ELR (cell line): ENCODE measurements at places on chromosomes 3 and 15.

DNA sequence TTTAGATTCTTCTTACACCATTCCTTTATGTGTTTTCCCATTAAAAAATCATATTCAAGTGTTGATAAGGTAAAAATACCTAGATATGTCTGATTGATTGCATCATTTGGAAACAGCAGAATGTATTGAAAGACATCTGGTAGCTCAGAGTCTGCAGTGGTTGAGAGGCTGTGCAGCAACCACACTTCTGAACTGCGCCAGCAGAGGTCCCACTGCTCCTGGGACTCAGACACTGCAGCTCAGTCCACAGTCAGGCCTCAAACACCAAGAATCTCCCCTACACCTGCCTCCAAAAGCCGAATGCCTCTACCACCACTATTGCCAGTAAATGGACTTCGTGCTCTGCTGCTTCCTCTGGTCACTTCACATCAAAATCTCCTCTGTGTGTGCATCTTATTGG, 176.9 kb upstream of the LMCD1 start:
- peak; percentile 43 for DNase-seq

- DNase-seq = no peak
Observed at GRCh38 chr15:82533801-82534200, 6.5 kb downstream of the RPS17 start.

DNA sequence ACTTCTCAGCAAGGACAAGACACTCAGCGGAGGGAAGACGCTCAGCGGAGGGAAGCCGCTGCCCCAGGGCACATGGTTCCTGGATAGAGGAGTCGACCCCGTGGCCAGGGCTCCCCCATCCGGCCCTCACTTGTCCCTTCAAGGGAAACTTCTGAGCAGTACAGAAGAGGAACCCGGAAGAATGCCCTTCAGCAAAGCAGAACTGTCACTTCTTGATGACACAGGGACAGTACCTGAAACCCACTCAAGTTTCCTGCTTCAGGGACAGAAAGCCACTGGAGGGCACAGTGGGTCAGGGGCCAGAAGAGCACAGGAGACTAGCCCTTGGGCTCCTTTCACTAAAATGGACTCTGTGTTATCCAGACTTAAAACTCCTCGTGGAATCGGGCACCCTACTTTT, 97.8 kb upstream of the RPL32 start:
- no peak for DNase-seq

GRCh38 chr3:66211779-66212178, 9.0 kb upstream of the SLC25A26 start:
- no peak for DNase-seq

DNA sequence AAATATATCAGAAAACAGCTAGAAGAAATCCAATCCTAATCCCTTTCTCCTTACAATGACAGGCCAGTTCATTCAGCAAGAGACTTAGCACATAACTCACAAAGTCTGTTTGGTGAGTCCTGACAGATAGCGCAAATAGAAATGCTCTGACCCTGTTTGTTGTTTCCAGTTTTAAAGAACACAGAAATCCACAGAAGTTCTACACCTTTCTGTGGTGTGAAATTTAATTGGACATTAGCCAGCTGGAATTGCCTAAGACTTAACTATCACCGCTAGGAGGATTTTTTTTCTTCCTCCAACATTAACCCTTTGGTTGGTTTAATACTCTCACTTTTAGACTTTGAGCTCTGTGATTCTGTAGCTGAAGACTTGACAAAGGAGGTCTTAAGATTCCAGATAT, 30.8 kb downstream of the HDC start:
- DNase-seq = no peak

- DNase-seq = no peak
Observed at GRCh38 chr3:156643729-156644389, 30.5 kb upstream of the TIPARP start.

GRCh38 chr15:101173233-101174119, 78.4 kb downstream of the CHSY1 start:
- DNase-seq = no peak

GRCh38 chr15:61063875-61064320, 165.2 kb downstream of the RORA start:
- no peak for DNase-seq

DNA sequence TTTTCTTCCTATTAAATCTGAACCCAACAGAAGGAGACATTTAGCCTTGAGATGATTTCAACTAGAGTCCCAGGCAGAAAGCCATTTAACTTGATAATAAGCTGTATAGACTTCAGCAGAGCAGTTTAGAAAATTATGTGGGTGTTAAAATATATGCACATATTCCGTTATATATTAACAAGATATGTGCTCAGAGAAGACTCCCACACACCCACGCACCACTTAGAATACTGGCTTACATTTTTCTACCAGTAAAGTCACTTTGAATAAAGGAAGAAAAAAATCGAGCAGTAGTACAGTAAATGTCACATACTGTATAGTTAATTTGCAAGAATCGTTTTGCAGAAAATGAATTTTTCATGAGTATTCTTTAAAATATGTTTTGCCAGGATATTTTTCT, 599.3 kb downstream of the FGF12 start:
- DNase-seq = no peak

DNA sequence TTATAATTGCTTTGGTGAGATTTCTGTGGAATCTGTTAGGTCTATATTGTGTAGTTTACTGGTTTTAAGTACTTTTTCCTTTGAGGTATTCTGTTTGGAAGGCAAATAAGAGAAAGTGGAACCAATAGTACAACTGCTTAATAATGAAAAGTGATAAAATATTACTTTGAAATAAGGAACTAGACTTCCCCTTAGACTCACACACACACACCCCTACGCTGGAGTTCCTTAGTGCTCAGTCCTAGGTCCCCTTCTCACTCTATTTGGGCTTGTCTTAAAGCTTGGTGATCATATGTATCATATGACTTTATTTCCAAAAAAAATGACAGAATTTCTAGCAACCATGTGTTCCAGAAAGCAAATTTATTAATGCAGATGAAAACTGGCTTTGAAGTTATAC, 494.0 kb upstream of the TGFBR2 start:
- no peak for DNase-seq

GRCh38 chr15:101489237-101489598, 289 bp downstream of the PCSK6 start:
- no peak for DNase-seq
